Stomach (tissue), 19 donors: ENCODE measurements at places on chromosomes 2 and 18.

DNA sequence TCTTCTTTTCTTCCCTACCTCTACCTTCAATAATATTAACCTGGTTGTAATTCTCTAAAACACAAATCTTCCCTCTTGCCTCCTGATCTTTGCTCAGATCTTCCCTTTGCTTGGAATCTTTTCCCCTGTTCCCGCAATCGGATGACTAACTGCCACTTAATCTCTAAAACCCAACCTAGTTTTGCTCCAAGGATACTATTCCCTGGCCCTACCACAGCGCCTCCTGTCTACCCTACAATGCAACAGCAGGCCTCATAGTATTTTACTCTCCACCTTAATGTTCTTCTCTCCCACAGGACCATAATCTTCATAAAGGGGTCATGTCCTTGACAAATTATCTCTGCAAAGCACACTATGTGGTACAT is 246.8 kb upstream of the TNP1 start:
- H3K27ac ChIP-seq, result peak overlapping the region; percentile 16
- DNase-seq, result no peak
- H3K4me1 ChIP-seq, result no peaks in the 10 kb centered on the region
- no peaks in the 10 kb centered on the region for H3K27me3 ChIP-seq
- H3K4me3 ChIP-seq, result no peak overlapping the region

- no peaks in the 10 kb centered on the region for H3K36me3 ChIP-seq
- no peaks in the 10 kb centered on the region for H3K27me3 ChIP-seq
- peak; percentile 58 for DNase-seq
- H3K4me3 ChIP-seq, result no peak overlapping the region
- H3K4me1 ChIP-seq, result peaks cover 8% of the 10 kb centered on the region
Measured at GRCh38 chr2:142874293-142874814, 3.1 kb upstream of the KYNU start.

DNA sequence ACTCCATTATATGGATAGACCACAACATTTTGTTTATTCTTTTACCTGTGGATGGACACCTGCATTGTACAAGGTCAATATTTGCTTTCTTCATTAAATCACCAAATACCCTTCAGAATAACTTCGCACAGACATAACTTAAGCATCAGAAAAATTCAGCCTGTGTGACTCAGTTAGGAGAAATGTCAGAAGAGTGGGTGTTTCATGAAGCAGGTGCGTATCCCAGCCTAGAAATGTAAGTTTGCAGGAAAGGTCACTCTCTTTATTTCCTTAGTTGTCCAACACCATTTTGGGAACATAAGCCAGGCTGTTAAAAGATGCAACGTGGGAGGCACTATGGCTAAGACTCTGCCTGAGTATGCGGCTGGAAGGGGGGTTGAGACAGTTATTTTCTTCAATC is 48.6 kb upstream of the FHL2 start:
- peaks cover 9% of the 10 kb centered on the region for H3K4me1 ChIP-seq
- no peaks in the 10 kb centered on the region for H3K36me3 ChIP-seq
- no peak overlapping the region for H3K27ac ChIP-seq
- peaks cover 5% of the 10 kb centered on the region for H3K27me3 ChIP-seq
- no peak overlapping the region for H3K4me3 ChIP-seq
- DNase-seq, result no peak

DNA sequence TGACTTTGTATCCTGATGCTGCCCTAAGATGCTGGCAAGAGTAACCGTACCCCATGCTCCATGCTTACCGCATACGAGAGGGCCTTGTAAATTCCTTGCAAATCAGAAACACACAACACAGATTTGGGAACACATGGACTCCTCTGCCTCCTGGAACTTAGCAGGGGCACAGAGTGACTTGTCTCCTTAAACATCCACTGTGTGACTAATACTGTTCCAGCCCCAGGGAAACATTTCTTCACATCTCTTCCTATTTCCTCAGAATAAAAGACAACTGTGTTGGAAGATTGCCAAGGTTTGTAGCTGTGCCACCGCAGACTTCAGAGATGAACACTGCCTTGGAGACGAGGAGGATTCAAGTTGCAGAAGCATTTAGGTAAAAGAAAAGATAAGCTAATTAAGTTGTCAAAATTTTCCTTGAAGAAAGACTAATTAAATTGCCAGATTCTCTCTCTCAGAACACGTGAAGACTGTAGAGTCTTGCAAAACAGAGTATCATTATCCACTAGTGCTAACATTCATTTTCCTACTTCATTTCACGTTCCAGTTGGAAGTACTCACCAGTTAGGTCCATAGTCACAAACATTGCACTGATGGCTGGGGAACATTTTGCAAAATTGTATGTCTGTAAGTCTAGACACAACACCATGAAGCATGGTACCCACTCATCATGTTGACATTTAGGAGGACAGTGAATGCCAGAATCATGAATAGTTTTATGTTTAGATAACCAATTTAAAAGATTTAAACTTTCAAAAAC is 188.8 kb downstream of the TSN start:
- H3K36me3 ChIP-seq, result no peaks in the 10 kb centered on the region
- H3K4me1 ChIP-seq, result no peaks in the 10 kb centered on the region
- no peak for DNase-seq
- no peaks in the 10 kb centered on the region for H3K27me3 ChIP-seq
- no peak overlapping the region for H3K27ac ChIP-seq

GRCh38 chr2:47223980-47224379 is 68.9 kb upstream of the STPG4 start:
- H3K27ac ChIP-seq, result no peak overlapping the region
- no peaks in the 10 kb centered on the region for H3K36me3 ChIP-seq
- H3K27me3 ChIP-seq, result no peaks in the 10 kb centered on the region
- DNase-seq, result no peak
- peaks cover 20% of the 10 kb centered on the region for H3K4me1 ChIP-seq

DNA sequence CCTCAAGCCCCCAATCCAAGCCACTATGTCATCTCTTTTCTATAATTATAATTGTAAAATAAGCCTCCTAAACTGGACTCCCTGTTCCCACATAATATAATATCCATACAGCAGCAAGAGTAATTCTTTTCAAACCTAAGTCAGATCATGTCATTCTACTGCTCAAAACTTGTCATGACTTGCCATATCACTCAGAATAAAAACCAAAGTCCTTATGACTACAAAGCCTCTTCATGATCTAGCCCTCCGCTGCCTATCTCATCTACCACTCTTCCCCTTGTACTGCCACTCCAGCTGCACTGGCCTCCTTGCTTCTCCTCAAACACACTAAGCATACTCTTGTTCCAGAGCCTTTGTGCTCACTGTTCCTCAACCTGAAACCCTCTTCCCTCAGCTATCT is 69.9 kb downstream of the MEMO1 start:
- H3K4me1 ChIP-seq, result no peaks in the 10 kb centered on the region
- DNase-seq, result no peak
- no peak overlapping the region for H3K27ac ChIP-seq
- H3K4me3 ChIP-seq, result no peak overlapping the region

- DNase-seq, result no peak
- H3K36me3 ChIP-seq, result no peaks in the 10 kb centered on the region
- H3K4me3 ChIP-seq, result no peak overlapping the region
- H3K4me1 ChIP-seq, result peaks cover 9% of the 10 kb centered on the region
Measured at GRCh38 chr2:47179388-47179787, 24.3 kb upstream of the STPG4 start.

DNA sequence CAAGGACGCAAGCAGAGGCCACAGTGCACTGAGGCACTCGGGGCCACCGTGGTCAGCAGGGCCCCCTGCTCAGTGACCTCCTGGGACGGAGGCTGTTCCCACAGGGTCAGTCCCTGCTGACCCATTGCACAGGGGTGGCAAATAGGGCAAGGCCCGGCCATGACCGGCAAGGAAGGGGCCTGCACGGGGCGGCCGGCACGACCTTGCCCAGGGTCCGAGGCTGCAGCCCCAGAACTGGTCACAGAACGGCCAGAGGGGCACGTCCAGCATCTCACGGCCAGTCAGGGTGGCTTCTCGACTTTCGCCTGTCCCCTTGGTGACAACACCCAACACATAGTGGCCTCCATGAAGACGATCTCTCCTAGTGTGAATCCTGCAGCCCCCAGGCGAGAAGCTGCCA is 27.6 kb upstream of the OTOS start:
- H3K4me1 ChIP-seq, result peaks cover 10% of the 10 kb centered on the region
- no peak overlapping the region for H3K4me3 ChIP-seq
- no peaks in the 10 kb centered on the region for H3K36me3 ChIP-seq

GRCh38 chr2:225013425-225014365 is 28.6 kb downstream of the DOCK10 start:
- no peaks in the 10 kb centered on the region for H3K36me3 ChIP-seq
- DNase-seq, result no peak
- H3K27ac ChIP-seq, result no peak overlapping the region
- peaks cover 10% of the 10 kb centered on the region for H3K4me1 ChIP-seq

- H3K4me1 ChIP-seq, result peaks cover 79% of the 10 kb centered on the region
- no peaks in the 10 kb centered on the region for H3K27me3 ChIP-seq
- no peaks in the 10 kb centered on the region for H3K36me3 ChIP-seq
Measured at GRCh38 chr18:48544116-48544515, 5.3 kb downstream of the CTIF start.

- H3K4me1 ChIP-seq, result peaks cover 28% of the 10 kb centered on the region
- no peak overlapping the region for H3K27ac ChIP-seq
- no peak for DNase-seq
Measured at GRCh38 chr2:190859347-190860297, 21.0 kb upstream of the GLS start.

- H3K4me1 ChIP-seq, result no peaks in the 10 kb centered on the region
- H3K4me3 ChIP-seq, result no peak overlapping the region
- no peaks in the 10 kb centered on the region for H3K36me3 ChIP-seq
- no peak overlapping the region for H3K27ac ChIP-seq
Measured at GRCh38 chr2:32558492-32558891, 69.4 kb upstream of the TTC27 start.

- peaks cover 44% of the 10 kb centered on the region for H3K4me1 ChIP-seq
- no peak overlapping the region for H3K4me3 ChIP-seq
- H3K27me3 ChIP-seq, result no peaks in the 10 kb centered on the region
- no peaks in the 10 kb centered on the region for H3K36me3 ChIP-seq
- no peak for DNase-seq
- H3K27ac ChIP-seq, result peak overlapping the region; percentile 72
Measured at GRCh38 chr18:45637546-45638327, 22.5 kb downstream of the SLC14A2 start.

- H3K27me3 ChIP-seq, result no peaks in the 10 kb centered on the region
- H3K4me1 ChIP-seq, result no peaks in the 10 kb centered on the region
- no peak for DNase-seq
- H3K4me3 ChIP-seq, result no peak overlapping the region
- H3K27ac ChIP-seq, result no peak overlapping the region
Measured at GRCh38 chr18:55833543-55833942, 245.6 kb upstream of the TCF4 start.

DNA sequence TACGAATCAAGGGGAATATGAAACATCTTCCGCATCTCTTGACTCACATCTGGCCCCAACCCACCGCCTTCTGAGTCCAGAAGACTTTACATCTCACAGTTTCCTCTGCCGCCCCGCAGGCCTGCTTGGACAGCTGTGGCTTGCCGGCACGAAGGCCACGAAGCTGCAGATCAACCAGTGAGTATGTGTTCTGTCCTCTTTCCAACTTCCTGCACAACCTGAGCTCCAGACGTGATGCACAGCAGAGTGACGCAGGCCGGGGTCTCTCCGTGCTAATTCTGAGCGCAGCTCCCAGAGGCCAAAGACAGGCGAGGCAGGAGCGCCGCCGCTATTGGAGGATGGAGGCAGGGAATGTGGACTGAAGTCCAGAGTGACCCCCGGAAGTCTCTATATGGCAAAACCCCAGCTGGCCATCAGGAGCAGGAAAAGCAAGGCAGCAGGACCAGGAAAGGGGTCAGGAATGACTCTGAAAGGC is 93.5 kb downstream of the ZCCHC2 start:
- DNase-seq, result no peak
- no peaks in the 10 kb centered on the region for H3K36me3 ChIP-seq
- H3K4me3 ChIP-seq, result no peak overlapping the region
- peaks cover 8% of the 10 kb centered on the region for H3K4me1 ChIP-seq
- H3K27ac ChIP-seq, result peak overlapping the region; percentile 50

DNA sequence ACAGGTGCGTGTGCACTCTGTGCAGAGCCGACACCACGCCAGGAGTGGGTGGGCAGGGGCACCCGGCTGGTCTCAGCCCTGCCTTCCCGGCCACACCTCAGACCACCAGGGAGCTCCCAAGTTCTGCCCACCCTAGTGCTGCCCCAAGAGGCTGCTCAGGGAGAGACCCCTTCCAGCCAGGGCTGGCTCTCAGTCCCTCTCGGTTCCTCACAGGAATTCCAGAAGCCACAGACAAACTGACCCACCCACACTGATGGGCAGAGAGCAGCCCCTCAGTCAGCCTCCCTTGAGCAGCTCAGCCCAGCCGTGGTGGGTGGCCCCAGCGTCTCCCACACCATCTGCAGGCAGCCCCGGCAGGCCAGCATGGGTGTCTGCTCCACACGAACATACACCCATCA is 33.8 kb downstream of the GPC1 start:
- DNase-seq, result peak; percentile 13
- H3K4me1 ChIP-seq, result no peaks in the 10 kb centered on the region
- no peaks in the 10 kb centered on the region for H3K27me3 ChIP-seq
- H3K27ac ChIP-seq, result no peak overlapping the region
- H3K36me3 ChIP-seq, result peaks cover 26% of the 10 kb centered on the region

DNA sequence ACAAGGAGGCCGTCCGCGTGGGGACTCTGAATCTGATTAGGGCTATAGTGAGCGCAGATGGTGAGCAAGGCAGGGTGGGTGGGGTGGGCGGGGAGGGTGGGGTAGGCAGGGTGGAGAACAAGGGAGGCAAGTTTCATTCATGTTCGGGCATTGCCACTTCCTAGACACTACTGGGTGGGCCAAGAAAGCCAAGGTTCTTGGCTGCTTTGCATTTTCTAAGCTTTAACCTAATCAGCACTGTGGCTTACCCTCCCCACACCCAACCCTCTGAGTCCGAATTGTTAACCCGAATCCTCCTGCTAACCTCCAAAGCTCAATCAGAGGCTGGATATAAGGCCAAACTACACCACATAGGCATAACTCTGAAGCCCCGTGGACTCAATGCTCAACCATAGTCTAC is 18.1 kb downstream of the MROH2A start:
- no peak overlapping the region for H3K4me3 ChIP-seq
- no peaks in the 10 kb centered on the region for H3K36me3 ChIP-seq
- H3K27ac ChIP-seq, result no peak overlapping the region
- H3K4me1 ChIP-seq, result no peaks in the 10 kb centered on the region
- no peak for DNase-seq
- peaks cover 5% of the 10 kb centered on the region for H3K27me3 ChIP-seq

- H3K27me3 ChIP-seq, result no peaks in the 10 kb centered on the region
- peak overlapping the region; percentile 69 for H3K27ac ChIP-seq
- no peak overlapping the region for H3K4me3 ChIP-seq
- H3K4me1 ChIP-seq, result peaks cover 4% of the 10 kb centered on the region
Measured at GRCh38 chr2:5937851-5938565, 245.8 kb downstream of the SOX11 start.

GRCh38 chr2:29259221-29259620 is 144.0 kb downstream of the CLIP4 start:
- H3K36me3 ChIP-seq, result no peaks in the 10 kb centered on the region
- no peaks in the 10 kb centered on the region for H3K4me1 ChIP-seq
- no peak overlapping the region for H3K27ac ChIP-seq
- H3K27me3 ChIP-seq, result no peaks in the 10 kb centered on the region
- no peak overlapping the region for H3K4me3 ChIP-seq
- DNase-seq, result no peak

GRCh38 chr2:184444623-184445223 is 153.6 kb upstream of the ZNF804A start:
- no peaks in the 10 kb centered on the region for H3K27me3 ChIP-seq
- H3K36me3 ChIP-seq, result no peaks in the 10 kb centered on the region
- no peak overlapping the region for H3K4me3 ChIP-seq
- no peak overlapping the region for H3K27ac ChIP-seq
- DNase-seq, result no peak
- H3K4me1 ChIP-seq, result no peaks in the 10 kb centered on the region
